B cell (primary cell): ENCODE measurements at places on chromosomes 3 and 15.

DNA sequence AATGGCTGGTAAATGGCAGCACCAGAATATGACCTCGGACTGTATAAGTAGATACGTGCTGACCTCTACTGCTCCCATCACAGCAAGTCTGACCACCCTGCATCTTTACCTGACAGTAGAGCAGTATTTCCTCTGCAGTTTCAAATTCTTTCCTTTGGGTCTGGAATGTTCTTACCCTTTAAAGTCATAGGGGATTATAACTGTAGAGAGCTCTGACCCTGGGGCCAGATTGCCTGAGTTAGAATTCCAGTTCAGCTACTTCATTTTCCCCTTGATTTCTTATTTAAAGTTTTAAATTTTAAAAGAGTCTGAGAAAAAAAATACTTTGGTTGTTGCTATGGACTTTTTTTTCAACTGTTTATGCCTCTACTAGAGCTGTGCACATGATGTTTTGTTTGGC lies 237.7 kb downstream of the NR1D2 start:
- no peak for DNase-seq
- H3K27ac ChIP-seq = no peak overlapping the region
- H3K36me3 ChIP-seq = no peaks in the 10 kb centered on the region
- no peaks in the 10 kb centered on the region for H3K27me3 ChIP-seq
- H3K4me3 ChIP-seq = no peak overlapping the region
- no peaks in the 10 kb centered on the region for H3K4me1 ChIP-seq

GRCh38 chr3:44584646-44585501 lies at the start of gene ZNF660:
TSS of gene ZNF660 (plus strand) at chr3:44584964. CDS start at chr3:44594194, 9,230 bp downstream.
- peak within 1 kb of the TSS; percentile 67 for H3K27ac ChIP-seq
- no peaks in the 10 kb centered on the region for H3K27me3 ChIP-seq

- H3K4me3 ChIP-seq = no peak overlapping the region
- no peaks in the 10 kb centered on the region for H3K27me3 ChIP-seq
- H3K36me3 ChIP-seq = no peaks in the 10 kb centered on the region
- no peak for DNase-seq
- H3K4me1 ChIP-seq = no peaks in the 10 kb centered on the region
- H3K27ac ChIP-seq = no peak overlapping the region
These were observed 576.2 kb upstream of the KCNMB2 start for GRCh38 chr3:177960014-177960413.

- no peak overlapping the region for H3K27ac ChIP-seq
- H3K36me3 ChIP-seq = no peaks in the 10 kb centered on the region
- H3K4me3 ChIP-seq = no peak overlapping the region
- H3K4me1 ChIP-seq = peaks cover 3% of the 10 kb centered on the region
- DNase-seq = peak; percentile 48
These were observed 36.9 kb upstream of the TRIM59 start for GRCh38 chr3:160486459-160486869.

- H3K27me3 ChIP-seq = no peaks in the 10 kb centered on the region
- H3K4me3 ChIP-seq = no peak overlapping the region
- H3K4me1 ChIP-seq = no peaks in the 10 kb centered on the region
- no peak overlapping the region for H3K27ac ChIP-seq
- no peaks in the 10 kb centered on the region for H3K36me3 ChIP-seq
These were observed 636.0 kb upstream of the TBL1XR1 start for GRCh38 chr3:177833332-177833731.

DNA sequence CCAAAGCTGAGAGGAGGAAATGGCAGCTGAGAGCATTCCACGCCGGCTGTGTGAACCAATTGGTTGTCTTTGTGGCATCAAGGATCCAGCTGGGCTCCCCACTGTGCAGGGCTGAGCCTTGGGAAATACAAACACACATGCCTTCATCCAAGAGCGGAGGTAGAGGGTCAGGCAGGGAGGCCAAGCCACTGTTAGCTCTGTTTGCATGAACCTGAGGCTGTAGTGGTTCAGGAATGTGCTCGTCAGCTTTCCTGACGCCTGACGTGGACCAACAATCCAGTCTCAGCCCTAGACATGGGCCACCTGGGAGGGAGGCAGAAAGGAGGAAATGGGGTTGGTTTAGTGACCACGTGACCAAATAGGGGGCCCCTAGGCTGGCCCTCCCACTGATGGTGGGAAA lies 276.9 kb downstream of the TLE3 start:
- DNase-seq = no peak
- H3K4me1 ChIP-seq = no peaks in the 10 kb centered on the region
- H3K36me3 ChIP-seq = no peaks in the 10 kb centered on the region
- H3K27ac ChIP-seq = no peak overlapping the region
- H3K4me3 ChIP-seq = no peak overlapping the region
- H3K27me3 ChIP-seq = no peaks in the 10 kb centered on the region
